Stimulated activated CD8-positive, alpha-beta memory T cell treated with anti-CD3 and anti-CD28 coated beads, Interleukin-7, amount 100 ng/mL, for 48 hours (primary cell): ENCODE measurements at places on chromosomes 4 and X.

DNA sequence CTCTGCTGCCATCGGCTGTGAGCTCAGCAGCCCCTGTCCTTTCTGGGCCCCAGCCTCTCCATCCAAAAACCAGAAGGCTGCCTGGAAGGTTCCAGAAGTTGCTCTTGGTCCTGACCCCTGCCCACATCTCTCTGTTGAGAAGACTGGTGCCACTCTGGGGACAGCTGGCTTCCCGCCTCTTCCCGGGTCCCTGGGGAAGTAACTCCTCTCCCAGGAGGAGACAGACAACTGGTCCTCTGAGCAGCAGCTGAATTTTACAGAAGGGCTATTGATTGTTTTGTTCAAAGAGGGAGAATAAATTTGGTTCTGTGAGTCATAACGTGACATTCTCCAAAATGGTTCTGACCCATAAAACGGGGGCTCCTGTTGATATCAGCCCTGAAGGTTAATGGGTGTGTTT, 61.2 kb downstream of the TRMT44 start:
- DNase-seq = no peak

DNA sequence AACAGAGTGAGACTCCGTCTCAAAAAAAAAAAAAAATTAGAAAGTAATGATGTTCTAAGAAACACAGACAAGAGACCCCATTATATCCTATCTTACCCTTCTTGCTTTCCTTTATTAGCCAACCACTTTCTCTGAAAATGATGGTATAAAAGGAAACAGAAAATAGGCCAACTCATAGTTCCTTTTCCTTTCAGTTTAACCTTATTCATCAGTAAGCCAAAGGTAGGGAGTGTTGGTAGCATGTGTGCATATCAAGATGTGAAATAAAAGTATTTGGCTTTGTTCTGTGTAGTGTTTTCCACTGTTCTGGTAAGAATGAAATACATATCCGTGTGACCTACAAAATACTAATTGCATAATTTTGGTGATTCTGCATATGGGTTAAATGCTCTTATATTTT, 266.6 kb downstream of the ZNF674 start:
- DNase-seq = no peak

DNA sequence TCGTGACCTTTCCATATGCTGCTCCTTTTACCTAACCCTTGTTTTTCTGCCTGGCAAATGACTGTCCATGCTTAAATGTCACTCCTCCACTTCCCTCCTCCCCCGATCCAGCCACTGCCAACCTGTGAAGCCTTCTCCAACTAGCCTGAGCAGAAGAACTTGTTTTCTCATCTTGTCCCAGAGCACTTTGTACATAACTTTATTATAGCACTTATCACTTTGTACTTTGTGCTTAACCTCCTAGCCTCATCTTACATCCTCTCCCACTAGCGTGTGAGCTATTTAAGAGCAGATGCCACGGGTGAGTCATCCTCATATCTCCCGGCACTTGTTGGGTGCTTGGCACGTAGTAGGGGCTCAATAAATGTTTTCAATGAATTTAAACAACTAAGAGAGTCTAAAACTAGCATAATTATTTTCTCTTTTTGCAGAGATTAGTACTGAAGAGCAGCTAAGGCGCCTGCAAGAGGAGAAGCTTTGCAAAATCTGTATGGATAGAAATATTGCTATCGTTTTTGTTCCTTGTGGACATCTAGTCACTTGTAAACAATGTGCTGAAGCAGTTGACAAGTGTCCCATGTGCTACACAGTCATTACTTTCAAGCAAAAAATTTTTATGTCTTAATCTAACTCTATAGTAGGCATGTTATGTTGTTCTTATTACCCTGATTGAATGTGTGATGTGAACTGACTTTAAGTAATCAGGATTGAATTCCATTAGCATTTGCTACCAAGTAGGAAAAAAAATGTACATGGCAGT, 46.9 kb downstream of the XIAP start:
- DNase-seq = no peak

DNA sequence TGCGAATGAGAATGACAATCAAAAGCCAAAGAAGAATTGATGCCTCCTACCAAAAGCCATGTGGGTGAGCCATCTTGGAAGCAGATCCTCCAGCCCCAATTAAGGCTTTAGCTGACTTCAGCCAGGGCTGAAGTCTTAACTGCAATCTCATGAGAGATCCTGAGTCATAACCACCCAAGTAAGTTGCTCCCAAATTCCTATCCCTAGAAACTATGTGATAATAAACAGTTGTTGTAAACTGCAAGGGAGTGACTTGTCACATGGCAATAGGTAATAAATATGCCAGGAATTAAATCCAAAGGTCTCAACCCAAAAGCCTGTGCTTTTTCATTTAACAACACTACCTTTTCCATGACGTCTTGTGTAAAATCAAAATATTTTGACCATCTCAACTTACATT, 154.2 kb upstream of the TBL1X start:
- DNase-seq = no peak

- DNase-seq = no peak
Measured at GRCh38 chr4:7227008-7227407, 34.7 kb downstream of the SORCS2 start.

- DNase-seq = no peak
Measured at GRCh38 chrX:45823536-45823935, 622.9 kb upstream of the DIPK2B start.
